ENCODE measurements at places on chromosomes 1 and 21.

DNA sequence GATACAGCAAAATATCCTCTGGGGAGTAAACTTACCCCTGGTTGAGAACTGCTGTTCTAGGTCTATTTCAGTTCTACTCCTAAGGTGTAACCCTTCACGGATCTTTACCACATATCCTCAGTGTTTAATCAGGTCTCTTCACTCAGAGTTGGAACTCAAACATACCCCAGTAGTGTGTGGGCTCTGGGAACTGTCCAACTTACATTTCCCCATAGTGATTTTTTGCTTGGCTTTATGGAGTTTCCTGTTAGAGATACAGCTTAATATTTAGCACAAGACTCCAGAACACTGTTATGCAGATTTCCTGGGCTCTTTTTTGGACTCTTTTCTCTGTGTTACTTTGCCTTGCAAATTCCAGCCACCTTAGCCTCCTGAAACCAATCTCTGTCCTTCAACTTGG lies 26.7 kb upstream of the LIN9 start:
- no peak for DNase-seq

DNA sequence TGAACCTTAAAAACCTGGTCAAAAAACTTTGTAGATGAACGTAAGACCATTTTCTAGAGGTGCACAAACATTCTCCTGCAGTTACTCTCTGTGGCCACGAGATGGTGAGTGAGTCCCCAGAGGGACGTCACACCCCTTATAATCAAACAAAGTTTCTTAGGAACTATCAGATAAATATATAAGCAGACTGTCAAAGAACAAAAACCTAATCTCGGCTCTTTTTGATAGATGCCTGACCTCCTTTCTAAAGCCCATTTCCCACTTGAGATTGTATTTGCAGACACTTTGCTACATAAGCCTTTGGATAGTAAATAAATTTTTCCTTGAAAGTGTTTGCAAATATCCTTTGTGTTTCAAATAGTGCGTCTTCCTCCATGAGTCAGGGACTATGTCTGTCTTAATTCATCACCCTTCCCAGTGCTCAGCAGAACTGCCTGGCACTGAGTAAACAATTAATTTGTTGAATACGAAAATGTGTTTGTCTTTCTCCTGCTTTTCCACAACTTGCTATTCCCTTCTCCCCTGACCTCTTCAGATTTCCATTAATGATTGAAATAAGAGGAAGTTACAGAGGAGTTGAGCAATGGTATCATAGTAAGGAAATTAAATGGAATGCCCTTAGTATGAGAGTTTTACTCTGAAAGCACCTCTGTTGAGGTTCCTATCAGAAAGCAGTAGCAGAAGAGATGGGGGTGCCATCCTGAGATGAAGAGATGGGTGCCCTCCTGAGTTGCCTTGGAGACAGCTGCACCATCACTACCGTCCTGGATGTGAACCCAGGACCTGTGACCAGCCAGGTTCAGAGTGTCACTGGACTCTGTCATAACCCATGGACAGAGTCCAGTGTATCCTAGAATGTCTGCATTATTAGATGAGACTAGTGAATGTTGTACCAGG lies 57.8 kb upstream of the RAVER2 start:
- no peak for DNase-seq

DNA sequence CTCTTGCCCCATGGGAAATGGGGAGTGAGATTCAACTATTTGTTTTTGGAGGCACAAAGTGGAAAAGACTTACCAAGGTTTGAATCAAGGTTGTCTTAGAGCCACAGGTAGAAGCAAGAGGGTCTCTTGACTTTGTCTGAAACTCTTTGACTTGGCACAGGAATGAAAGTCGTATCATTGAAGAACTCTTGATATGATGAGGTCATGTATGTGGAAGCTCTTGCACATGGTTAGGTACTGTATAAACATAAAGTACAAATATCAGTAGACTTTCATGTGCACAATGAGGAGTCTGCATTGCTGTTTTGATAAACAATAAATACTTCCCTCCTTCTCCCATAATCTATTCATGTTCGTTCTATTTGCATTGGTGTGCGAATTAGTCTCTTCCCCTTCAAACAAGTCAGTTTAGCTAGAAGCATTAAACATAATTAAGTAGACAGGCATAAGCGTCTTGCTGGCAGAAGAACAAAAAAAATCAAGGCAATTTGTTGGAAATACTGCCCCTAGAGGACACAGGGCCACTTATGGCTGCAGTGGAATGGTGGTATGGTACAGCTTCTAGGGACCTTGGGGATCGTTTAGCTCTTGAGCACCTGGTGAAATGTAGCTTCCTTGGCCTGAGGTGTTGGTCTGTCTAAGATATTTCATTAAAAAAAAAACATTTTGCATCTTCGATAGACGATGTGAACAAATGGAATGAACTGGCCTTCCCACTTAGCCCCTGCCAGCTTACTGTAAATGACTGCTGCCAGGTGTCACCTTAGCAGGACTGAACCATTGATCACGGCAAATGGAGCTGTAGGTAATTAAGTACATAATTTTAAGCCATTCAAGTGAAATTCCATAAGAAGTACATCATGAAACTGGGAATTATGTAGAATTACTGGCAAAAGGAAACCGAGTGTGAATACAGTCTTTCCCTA lies 218.0 kb upstream of the GALNT2 start:
- no peak for DNase-seq

DNA sequence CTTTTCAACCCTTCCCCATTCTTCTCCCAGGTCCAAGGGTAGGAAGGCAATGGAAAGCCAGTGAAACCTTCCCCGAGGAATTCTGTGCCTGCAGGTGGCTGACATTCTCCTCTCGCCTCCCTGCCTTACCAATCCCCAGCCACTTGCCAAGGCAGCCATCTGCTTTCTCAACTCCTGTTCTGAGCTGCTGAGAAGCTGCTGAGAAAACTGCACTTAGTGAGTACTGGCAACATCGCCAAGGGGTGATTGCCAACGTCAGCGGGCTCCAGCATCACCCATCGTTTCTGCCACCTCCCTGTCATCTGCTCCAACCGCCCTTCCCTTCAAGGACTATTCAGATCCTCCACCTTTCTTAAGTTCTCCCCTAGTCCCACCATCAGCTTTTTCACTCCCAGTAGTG lies 106.0 kb downstream of the PTPRU start:
- DNase-seq = no peak

GRCh38 chr1:216750031-216750627 lies 26.9 kb upstream of the ESRRG start:
- DNase-seq = no peak

DNA sequence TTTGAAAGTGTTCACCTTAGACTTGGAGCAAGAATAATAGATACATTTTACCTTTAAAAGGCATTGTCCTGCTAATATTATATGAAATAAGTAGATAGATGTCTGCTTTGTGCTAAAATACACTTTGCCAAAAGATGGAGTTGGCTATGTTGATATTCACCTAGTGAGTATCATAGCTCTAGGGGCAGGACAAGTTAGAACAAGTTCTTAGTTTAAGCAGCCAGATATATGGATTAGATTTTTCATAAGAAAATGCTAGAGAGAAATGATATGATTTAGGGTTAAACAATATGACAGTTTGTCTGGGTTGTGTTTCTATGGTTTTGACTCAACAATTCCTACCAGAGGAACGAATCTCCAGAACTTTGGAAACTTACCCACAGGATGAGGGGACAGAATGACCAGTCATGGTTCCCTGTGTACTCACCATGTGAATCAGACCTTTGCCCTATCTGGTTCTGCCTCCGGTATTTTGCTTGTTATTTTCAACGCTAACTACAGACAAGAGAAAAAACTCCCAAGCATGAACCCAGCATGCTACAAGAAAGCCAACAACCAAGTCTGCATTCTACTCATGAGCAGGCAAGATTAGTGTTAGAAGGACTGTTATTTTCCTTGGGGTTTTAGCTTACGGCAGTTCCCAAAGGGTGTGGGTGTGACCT lies 1.7 kb downstream of the F5 start:
- no peak for DNase-seq

GRCh38 chr1:198856601-198857000 lies 217.8 kb downstream of the PTPRC start:
- no peak for DNase-seq

DNA sequence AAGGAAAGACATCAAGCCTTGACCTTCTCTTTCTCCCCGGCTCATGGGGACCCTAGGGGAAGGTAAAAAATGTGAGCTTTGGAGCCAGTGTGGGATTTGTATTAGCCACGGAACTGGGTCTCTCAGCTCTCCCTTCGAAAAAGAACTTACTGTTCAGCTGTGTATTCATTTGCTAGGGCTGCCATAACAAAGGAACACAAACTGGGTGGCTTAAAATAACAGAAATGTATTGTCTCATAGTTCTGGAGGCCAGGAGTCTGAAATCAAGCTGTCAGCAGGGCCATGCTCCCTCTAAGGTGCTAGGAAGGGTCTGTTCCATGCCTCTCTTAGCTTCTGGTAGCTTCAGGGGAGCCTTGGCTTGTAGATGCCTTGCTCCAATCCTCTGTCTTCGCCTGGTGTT lies 83.5 kb upstream of the SLC2A1 start:
- no peak for DNase-seq

- DNase-seq = no peak
These were observed 122.7 kb downstream of the KCNN3 start for GRCh38 chr1:154747380-154747739.

DNA sequence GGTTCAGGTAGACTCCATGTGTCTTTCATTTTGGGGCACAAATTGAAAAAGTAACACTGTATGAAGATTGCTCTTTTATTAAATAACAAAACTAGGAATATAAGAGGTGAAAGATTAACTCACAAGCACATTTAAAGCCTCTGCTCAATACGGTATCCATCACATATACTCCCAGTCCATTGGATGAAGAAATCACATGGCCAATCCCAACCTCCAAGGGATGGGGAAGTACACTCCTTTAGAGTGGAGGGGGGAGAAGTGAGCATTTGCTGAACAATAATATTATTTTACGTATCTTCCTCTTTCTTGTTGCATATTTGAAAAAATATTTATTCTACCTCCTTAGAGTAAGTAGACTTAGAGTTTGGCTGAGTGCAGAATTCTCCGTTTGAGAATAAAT lies 316.5 kb downstream of the LMX1A start:
- DNase-seq = no peak

- no peak for DNase-seq
These were observed 68.3 kb downstream of the SLC9A1 start for GRCh38 chr1:27086628-27087027.

DNA sequence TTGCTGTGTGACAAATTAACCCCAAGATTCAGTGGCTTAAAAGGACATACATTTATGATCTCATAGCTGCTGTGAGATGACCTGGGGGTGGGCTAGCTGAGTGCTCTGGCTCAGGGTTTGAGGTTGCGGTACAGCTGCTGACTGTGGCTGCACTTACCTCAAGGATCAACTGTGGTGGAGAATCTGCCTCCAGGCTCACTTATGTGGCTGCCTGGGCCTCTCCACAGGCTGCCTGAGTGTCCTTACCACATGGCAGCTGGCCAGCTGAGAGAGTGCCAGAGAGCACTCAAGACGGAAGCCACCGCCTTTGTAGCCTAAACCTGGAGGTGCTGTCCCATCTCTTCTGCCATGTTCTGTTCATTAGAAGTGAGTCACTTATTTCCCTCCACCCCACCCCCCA lies 5.7 kb downstream of the LRRC71 start:
- no peak for DNase-seq

DNA sequence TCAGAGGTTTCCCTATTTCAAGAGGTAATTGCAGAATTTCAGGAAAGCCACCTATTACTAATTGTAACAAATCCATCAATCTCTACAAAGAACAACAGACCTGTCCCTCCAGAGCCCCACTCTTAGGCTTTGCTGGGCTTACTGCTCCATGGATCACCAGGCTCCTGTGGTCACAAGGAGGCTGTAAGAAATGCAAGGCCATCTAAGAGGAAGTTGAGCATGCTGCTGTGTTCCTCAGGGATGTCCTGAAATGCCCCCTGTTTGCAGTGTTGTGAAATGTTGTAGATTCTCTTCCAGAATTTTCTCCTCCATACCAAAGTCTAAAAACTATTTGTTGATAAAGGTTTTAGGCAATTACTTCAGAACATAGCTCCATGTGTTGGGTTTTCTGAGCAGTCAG lies 24.4 kb upstream of the DUSP23 start:
- DNase-seq = no peak

DNA sequence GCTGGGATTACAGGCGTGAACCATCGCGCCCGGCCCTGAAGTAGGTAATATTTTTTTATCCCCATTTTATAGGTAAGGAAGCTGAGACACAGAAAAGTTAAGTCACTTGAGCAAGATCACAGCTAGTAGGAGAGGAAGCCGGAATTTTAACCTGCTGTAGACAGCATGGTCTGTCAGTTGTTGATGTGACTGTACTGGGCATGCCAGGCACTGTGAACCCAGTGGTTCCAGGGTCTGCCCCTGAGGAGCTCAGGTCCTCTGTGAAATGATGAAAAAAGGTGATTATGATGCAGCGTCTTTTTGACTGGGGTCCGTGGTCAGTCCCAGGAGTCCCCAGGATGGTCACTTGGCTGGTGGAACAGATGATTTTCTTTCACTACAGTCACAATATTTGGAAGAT lies 16.7 kb upstream of the FABP3 start:
- DNase-seq = no peak

DNA sequence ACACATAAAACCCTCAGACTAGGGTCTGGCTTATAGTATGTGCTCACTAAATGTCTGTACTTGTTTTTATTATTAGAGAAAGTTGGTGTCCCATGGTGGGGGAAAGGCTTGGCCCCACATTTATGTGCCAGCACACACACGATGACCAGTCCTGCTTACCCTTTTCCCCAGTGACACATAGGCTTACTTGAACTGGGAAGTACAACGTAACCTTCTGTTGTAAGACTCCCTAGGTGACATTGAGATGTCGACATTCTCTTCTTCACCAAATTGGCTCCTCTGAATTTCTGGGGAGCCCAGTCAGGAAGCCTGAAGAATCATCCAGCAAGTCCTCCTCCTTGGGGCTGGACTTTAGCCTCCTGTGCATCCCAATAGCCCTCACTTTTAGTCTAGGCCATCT lies 1.7 kb upstream of the MECR start:
- no peak for DNase-seq

GRCh38 chr1:75058424-75058823 lies 75.8 kb upstream of the LHX8 start:
- no peak for DNase-seq

GRCh38 chr1:89598450-89599331 lies 34.2 kb upstream of the LRRC8C start:
- no peak for DNase-seq

GRCh38 chr21:42340187-42341050 lies 10.4 kb downstream of the TFF2 start:
- DNase-seq = peak; percentile 27

GRCh38 chr1:47522935-47523834 lies 85.3 kb downstream of the FOXD2 start:
- no peak for DNase-seq

DNA sequence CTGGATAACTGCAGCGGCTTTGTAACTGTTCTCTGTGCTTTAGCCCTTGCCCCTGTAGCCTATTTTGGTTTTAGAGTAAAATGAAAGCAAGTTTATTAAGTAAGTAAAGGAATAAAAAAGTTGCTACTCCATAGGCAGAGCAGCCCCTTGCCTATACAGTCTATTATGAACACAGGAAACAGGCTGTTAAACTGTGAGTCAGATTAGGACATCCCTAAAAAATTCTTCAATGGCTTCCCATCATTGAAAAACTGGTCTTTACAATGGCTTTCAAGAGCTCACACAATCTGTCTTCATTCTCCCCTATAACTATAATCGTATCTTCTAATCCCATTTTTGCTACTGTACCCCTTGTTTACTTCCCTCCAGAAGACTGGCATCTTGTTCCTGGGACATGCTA lies 43.0 kb downstream of the ATG4C start:
- DNase-seq = no peak
